ENCODE measurements at places on chromosomes 7 and 10.

DNA sequence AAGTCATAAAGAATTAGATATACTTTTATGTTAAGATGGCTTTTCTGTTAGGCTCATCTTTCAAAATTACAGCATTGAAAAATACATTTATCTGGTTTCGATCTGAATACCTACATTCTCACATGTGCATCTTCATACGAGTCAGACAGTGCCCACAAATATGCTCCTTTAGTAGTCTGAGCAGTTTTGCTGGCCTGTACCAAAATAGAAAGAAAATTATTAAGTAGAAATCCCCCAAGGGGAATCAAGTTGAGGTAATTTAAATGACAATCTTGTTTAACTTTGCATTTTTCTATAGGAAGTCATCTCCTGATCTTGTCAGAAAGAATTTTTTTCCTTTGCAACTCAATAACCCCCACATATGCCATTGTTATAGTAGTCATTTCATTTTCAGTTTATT is 287.4 kb upstream of the SEMA3D start:
- DNase-seq = peak; percentile 60

DNA sequence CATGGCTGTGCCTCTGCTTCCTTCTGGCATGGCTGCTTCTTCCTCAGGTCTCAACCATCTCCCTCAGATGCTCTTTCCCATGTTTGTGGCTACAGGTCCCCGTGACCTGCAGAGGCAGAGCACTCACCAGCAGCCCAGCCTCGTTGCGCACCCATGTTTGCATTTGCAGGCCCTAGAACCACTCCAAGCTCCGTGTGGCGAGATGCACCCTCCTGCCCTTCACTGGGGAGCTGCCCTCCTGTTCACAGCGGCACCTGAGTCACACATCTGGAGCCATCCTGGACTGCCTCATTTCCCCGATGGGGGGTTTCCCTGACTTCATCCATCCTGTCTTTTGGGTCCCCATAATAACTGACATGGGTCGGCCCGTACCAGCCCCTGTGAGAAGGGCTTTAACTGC is 35.9 kb downstream of the EGFR start:
- DNase-seq = no peak

- peak; percentile 31 for DNase-seq
Measured at GRCh38 chr10:59234816-59235429, 58.5 kb downstream of the PHYHIPL start.

GRCh38 chr7:39746103-39746819 is 122.9 kb downstream of the RALA start:
- DNase-seq = peak; percentile 71

DNA sequence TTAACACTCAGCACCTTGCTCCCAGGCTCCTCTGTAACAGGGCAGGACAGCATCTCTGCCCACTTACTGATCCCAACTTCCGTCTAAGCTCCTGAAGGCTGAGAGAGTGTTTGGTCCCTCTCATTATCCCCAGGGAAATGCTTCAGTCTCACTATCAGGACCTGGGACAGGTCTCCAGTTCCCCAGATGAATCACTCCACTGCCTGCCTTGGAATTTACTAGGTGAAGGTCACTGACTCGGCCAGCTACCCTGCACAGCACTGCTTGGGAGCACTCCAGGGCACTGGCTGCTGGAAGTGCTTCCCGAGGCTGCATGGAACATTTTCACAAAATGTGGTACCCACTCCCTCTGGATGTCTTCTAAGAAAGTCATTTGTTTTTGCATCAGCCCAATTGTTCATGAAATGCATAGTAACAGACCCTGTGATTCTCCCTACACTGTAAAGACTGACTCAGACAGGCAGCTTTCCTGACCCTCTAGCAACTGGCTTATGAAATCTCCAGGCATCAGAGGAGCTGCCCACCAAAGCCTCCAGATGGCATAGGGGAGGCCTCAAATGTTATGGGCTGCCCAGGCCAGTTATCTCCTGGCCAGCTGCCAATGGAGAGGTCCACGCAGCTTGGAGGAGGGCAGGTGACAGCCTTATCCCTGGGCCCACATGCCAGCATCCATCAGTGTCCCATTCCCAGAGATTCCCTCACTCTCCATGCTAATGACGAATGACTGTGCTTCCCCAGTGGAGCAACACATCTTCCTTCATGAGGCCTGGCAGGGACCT is 89.1 kb downstream of the GFRA1 start:
- no peak for DNase-seq

GRCh38 chr7:91185771-91186170 is 78.5 kb upstream of the FZD1 start:
- no peak for DNase-seq
